Activated CD4-positive, alpha-beta T cell treated with anti-CD3 and anti-CD28 coated beads, Interleukin-2, amount 10 ng/mL, durations not matched to agents 24 days and 14 days (primary cell): ENCODE measurements at places on chromosomes 7 and 10.

DNA sequence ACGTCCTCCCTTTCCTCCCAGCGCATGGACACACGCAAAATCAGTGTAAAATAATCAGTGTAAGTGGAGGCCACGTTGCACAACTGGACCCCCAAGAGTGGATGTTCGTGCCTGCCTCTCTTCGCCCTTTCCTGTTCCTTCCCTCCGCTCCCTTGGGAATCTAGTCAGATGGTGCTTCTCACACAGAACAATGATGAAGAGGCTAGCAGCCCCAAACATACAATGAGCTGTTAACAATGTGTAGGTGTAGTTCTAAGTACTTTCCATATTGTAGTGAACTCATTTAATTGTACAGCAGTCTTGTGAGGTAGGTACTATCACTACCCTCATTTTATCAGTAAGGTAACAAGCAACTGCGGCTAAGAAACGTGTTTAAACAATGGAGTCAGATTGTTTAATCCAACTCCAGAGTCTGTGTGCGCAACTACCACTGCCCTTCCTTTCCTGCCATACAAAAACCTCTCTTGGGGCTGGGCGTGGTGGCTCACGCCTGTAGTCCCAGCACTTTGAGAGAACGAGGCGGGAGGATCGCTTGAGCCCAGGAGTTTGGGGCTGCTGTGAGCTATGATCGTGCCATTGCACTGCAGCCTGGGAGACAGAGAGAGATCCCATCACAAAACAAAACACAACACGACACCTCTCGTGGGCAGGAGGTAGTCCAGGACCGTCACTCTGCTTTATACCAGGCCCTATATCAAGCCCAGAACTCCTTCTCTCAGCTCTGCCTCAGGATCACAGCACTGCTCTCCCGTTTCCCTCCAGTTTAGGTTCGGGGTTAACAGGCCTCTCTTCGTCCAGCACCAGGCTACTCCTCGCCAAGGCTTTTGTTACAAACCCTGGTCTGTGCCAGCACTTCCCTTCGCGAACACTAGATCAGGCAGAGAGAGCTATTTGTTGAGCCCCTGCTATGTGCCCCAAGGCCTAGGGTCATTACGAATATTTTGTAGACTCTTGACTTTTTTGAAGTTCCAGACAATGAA, 1.1 kb downstream of the FKBP9 start:
- DNase-seq: no peak

- DNase-seq: no peak
Measured at GRCh38 chr7:65304175-65304574, 69.5 kb upstream of the ZNF92 start.

DNA sequence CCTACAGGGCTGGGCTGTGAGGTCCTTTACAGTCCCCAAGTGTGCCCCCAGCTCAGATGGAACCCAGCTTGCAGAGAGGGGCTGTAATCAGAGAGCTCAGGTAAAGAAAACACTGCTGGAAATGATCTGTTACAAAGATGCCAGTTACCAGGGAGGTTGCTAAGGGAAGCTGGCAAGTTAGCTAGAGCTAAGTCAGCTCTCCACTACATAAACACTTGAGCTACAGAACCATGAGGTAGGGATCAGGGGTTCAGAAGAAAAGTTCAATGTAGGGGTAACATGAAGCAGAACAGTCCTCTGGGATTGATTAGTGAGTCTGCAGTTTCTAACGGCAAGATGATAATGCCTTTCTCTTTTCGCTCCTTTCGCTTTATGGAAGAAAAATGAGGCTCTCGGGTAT, 53.1 kb upstream of the TM9SF3 start:
- DNase-seq: no peak

DNA sequence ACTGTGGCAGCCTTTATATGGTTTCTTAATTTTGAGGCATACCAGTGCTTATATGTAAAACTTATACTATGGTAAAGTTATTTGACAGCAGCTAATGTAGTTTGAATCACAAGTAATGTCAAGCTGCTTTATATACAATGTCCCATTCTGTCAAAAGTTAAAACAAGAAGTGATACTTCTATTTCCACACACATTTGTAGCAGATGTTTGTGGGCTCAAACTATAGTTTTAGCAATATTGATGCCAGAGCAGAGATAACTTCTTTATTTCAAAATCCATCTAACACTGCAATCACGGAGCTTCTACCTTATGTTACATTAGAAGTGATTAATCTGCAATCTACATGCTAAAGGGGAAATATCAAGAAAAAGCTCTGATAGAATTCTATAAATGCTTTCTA, 149.6 kb downstream of the ADK start:
- no peak for DNase-seq

GRCh38 chr7:18361756-18362155, 133.8 kb upstream of the HDAC9 start:
- DNase-seq: no peak

DNA sequence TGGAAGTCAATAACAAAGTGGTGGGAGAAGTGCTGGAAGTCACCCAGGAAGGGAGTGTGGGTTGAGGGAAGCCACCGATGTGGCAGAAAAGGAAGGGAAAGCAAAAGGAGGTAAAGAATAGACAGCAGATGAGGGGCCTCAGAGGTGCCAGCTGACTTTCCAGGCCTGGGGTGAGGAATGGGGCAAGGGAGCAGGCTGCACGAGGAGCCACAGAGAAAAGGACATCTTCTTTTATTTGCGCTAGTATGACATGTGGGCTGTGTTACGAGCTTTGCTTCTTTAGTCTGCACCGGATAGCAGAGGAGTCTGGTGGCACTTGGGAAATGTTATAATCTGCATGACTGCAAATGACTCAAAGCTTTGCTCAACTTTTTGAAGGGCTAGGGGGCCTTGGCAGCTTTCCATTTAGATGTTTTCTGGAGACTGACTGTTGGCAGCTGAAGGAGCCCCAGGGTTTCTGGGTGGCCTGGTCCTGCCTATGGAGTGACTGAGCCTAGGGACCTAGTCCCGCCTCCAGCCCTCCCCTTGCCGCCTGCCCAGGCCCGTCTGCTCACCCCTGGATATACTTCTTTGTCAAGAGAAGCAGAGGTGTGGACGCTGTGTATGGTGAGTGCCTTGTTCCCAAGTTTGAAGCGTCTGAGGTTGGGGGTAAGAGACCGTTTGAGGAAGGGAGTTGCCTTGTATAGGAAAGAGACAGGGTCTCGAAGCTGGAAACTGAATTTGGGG, 5.1 kb downstream of the PRXL2A start:
- DNase-seq: no peak

- no peak for DNase-seq
Measured at GRCh38 chr7:127550247-127550646, 35.1 kb downstream of the GCC1 start.

DNA sequence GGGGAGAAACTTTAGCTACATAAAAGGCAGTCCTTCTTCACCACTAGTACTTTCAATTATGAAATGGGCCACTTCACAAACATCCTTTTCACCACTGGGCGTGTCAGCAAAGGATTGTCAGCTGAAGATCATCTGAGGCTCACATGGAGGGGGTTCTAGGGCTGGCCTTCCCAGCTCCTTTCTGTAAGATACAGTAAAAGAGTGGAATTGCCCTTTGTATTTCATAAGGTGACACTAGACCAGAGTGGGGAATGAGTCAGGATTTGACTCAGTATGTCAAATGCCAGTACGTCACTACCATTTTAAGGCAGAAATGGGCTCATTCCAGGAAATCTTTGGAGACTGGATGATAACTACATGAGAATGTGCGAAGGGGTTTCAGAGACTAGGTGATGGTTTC, 21.2 kb upstream of the BLOC1S2 start:
- no peak for DNase-seq

DNA sequence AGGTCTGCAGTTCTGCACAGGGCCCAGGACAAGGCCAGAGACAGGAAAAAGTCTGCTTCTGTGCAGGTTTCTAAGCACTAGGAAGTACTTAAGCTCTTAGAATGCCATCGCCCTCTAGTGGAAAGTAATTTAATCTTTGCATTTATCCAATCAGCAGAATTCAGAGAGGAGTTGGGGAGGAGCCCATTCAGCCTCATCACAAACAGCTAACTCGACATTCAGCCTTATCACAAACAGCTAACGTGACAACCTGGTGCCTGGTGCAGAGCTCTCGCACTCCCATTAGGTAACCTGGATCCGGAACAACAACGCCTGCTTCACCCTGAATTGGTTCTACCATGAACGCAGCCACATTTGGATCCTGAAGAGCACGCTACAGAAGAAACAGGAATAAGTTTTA, 15.2 kb downstream of the OAT start:
- peak; percentile 83 for DNase-seq

DNA sequence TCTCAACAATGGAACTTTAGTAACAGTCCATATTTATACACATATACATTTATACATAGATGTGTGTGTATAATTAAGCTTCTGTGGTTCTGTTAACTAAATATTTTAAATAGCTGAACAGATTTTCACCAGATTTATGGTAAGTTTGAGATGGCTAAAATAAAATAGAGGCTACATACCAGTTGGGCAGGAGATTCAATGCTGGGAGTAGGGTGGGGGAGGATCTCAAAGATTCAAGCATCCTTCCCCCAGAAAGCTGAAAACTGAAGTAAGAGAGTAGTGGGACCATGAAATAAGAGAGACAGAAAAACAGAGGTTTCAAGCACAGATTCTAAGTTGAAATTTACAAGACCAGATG, 14.0 kb downstream of the LRRC17 start:
- DNase-seq: no peak

- no peak for DNase-seq
Measured at GRCh38 chr10:106436123-106436715, 728.3 kb downstream of the SORCS1 start.

GRCh38 chr10:65358565-65358964, 1567.3 kb upstream of the LRRTM3 start:
- DNase-seq: no peak

DNA sequence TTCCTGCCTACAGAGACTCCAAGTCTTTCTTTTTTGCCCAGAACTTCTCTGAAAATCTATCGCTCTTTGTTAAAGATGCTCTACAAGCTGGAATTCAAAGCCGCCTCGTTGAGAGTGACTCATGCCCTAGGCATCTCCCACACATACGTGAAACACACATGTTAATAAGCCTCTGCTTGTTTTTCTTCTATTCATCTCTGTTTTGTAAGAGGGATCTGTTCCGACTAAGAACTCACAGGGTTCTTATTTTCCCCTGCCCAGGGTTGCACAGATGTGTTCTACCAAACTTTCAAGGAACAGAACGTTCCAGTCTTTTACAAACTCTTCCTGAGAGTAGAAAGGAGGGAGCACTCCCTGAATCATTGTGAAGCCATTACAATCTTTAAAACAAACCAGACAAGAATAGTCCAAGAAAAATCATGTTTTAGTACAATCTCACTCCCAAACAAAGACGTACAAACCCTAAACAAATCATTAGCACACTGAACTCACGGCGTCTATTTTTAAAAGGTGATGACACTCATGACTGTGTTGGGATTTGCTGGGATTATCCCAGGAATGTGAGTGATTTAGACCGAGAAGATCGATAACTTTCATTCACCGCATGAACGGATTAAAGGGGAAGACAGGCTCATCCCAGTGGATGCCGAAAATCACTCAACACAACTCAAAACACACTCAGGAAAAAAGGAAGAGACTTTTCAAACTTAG, 55.3 kb upstream of the INPP5A start:
- no peak for DNase-seq

DNA sequence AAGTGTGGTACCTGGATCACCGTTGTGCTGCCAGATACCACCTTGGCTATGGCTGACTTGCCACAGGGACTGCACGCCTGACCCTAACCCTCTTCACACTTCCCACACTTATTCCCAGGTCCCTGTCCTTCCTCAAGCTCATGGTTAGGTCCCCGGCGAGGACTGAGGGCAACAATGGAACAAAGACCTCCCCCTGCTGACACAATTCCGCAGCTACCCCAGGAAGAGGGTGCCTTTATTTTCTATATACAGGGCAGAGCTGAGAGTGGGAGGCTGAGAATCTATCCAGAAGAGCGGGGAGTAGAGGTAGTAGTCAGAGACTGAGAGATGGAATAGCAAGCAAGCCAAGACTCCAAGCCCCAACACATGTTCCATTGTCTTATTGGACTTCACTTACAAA, 118.1 kb upstream of the SEM1 start:
- DNase-seq: no peak

- DNase-seq: no peak
Measured at GRCh38 chr7:159130820-159131219, 13.8 kb downstream of the VIPR2 start.
